ENCODE measurements at places on chromosomes 11 and 22.

- DNase-seq = no peak
Measured at GRCh38 chr11:29452146-29452545, 564.7 kb downstream of the KCNA4 start.

DNA sequence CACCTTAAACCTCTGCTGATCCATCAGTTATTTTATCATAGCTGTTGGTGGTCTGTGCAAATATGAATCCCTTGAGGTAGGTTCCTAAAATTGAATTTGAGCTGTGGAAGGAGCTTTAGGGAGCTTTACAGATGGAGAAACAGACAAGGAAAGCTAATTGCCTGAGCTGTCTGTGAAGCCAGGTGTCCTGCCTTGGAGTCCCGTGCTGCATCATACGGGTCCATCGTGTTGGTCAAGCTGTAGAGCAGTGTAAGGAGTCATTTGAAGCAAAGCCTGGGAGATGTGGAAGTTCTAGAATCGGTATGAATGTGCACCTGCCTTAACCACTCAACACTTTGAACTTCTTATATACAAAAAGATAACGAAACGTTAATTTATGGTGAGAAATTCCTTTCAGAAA lies 1.0 kb downstream of the POLA2 start:
- no peak for DNase-seq

DNA sequence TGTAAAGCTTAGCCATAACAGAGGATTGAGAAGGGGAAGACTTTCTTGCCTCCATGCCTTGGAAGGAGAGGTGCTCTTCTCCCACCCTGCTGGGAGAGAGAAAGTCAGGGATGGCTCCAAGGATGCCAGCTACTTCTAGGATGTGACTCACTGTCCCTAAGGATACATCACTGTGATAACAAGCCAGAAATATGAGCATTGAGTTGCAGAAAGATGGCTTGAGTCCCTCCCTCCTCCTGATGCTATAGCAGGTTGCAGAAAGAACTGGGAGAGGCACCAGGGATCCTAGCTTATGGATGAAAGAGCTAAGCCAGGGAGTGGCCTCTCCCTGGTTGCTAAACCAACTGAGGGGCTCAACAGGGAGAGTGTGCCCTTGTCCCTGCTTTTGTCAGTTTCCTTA lies 27.8 kb upstream of the FJX1 start:
- no peak for DNase-seq

- no peak for DNase-seq
Measured at GRCh38 chr11:130578738-130579368, 130.4 kb downstream of the ADAMTS15 start.

DNA sequence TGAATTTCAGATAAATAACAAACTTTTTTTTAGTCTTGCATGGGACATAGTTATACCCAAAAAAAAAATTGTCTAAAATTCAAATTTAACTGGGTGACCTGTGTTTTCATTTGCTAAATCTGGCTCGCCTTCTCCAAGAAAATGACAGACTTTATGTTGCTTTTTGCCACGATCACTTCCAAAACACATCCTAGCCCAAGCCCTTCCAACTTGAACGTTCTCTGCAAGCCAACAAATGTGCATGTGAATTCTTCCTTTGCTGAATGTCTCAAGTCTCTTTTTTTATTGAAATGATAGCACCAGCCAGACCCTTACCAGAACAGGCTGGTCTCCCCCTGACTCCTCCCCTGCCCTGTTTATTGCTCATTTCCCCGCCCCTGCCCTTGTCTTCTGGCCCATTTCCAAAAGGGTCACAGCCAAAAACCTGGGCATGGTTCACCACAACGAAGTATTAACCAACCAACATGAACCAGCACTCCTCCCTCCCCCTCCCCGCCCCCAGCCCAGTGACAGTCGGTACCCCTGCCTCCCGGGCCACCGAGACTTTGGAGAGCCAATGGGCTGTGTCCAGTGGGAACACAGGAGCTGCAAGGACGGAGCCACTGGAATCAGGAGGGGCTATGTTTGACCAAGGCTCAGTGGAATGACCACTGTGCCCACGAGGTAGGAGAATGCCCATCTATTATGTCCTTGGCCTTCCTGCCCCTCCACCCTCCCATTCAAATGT lies 63.2 kb downstream of the BTG4 start:
- no peak for DNase-seq

Measured in CD4-positive, alpha-beta T cell treated with Interferon alpha-2 for 1 hour (primary cell).